ENCODE measurements at places on chromosomes 13 and 19.

- DNase-seq = no peak
Observed at GRCh38 chr19:14218620-14219330, 12.8 kb upstream of the ADGRL1 start.

- no peak for DNase-seq
Observed at GRCh38 chr13:84574851-84575250, 692.6 kb upstream of the SLITRK1 start.

- DNase-seq = no peak
Observed at GRCh38 chr19:35549174-35549788, 3.9 kb downstream of the TMEM147 start.

- DNase-seq = no peak
Observed at GRCh38 chr19:38695832-38696728, 48.2 kb downstream of the CAPN12 start.
